H54 (cell line): ENCODE measurements at places on chromosomes 12 and 14.

- DNase-seq: no peak
Observed at GRCh38 chr12:106096376-106096775, 42.4 kb downstream of the NUAK1 start.

- no peak for DNase-seq
Observed at GRCh38 chr12:4416276-4416675, 29.3 kb downstream of the FGF6 start.

DNA sequence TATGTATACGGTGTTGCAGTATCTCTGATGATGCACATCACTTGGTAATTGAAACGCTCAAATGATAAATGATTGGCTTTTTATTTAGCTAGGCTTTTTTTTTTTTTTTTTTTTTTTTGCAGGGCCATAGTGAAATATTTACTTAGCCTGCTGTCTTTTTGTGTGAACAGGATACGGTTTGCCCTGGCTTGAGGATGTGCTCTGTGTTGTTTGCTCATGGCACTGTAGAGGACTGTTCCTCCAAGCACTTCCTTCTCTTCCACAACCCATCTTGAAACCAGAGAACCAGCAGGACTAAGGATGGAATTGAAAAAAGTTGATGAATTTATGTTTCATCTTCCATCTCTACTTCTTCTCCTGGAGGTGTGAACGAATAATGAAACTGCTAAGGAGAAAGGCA, 15.5 kb upstream of the SSPN start:
- DNase-seq: no peak

DNA sequence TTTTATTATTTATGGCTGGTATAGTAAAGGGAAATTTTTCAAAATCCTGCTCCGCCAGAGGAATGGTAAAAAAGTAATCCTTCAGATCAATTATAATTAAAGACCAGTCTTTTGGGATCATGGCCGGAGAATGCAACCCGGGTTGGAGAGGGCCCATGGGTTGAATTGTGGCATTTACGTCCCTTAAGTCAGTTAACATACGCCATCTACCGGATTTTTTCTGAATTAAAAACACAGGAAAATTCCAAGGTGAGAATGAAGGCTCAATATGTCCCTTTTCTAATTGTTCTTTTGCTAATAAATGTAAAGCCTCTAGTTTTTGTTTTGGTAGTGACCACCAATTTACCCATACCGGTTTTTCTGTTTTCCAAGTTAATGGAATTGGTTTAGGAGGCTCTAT, 602.8 kb downstream of the ALG10 start:
- DNase-seq: no peak

GRCh38 chr14:49218436-49219092, 367.6 kb downstream of the RPS29 start:
- DNase-seq: no peak

GRCh38 chr12:91811481-91812287, 334.0 kb downstream of the BTG1 start:
- DNase-seq: peak; percentile 2

- no peak for DNase-seq
Observed at GRCh38 chr12:87311206-87311605, 718.0 kb downstream of the C12orf50 start.

GRCh38 chr12:123998344-123998990, 25.5 kb downstream of the ZNF664 start:
- DNase-seq: no peak

GRCh38 chr12:47079468-47079980, at the start of the genes AMIGO2 and PCED1B:
Gene AMIGO2 (minus strand): TSS chr12:47079959. CDS start chr12:47079002, 957 bp downstream.
Gene PCED1B (plus strand): TSS chr12:47079621. CDS start chr12:47235064, 155,443 bp downstream.
- DNase-seq: no peak

DNA sequence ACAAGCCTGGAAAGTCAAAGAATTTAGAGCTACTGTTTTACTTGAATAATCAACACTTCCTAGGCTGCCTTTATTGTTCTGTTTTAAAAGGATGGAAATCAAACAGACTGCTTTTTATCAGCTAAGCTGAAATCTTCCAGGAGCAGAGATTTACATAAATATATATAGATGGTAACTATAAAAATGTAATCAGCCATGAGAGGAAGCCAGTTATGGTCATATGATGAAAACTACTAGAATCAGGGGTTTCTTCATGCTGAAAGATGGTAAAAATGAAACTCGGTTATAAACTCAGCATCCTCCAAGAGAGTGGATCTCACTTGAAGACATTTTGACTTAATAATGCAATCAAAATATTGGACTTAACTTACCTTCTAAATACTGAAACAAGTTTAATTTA, 413.0 kb downstream of the GXYLT1 start:
- DNase-seq: no peak

DNA sequence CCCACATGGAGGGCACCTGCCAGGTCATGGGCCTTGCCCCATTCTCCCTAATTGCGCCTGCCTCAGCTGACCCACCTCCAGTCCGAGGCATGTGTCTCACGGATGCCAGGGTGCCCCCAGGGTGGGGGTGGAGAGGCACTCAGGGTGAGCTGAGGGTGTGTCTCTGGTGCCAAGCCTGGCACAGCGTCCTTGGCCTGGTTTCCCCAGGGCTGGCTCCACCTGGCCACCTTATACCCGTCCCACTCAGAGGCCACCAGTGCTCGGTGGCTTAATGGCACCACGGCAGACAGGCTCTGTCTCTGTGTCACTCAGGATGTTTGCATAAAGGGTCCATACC, 33.6 kb upstream of the TDRD9 start:
- no peak for DNase-seq

- no peak for DNase-seq
Observed at GRCh38 chr12:41930866-41931437, 213.7 kb downstream of the GXYLT1 start.

DNA sequence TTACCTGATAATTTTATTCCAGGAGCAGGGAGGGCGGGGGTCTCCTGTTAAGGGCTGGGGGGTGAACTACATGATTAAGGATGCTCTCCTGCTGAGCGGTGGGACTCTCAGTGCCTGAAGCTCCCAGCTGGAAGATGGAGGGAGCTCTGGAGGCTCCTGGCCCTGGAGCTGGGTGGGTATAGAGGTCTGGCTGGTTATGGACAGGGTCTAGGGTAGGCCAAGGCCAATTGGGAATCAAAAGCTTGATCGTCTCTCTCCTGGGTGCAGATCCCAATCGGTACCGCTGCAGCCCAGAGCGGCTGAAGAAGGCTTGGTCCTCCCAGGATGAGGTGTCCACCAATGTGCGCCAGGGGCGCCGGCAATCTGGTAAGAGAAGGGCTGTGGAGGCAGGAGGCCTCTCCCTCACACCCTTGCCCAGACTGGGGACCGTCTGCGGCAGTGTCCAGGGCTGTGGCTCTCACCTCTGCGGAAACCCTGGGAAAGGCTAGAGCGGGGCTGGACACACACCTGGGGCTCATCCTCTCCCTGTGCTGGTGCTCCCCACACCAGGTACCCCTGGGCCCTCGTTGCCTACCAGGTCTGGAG, 28.4 kb downstream of the PLEKHG3 start:
- DNase-seq: no peak

DNA sequence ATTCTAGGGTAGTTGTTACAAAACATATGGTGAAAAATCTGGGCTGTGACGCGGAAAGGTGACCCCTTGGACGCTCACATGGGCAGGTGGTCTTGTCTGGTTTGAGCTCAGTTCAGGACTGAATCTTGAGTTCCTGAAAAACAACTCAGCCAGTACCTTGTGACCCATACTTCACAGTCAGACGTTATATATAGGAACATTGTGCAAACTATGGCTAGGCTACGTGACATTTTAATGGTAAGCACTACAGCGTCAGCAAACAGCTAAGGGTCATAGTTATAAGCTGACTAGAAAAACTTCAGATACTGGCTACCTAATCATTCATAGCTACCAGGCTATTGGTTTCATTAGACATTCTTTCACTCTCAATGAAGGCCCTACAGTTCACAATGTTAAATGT, 14.8 kb upstream of the EDDM3A start:
- no peak for DNase-seq

DNA sequence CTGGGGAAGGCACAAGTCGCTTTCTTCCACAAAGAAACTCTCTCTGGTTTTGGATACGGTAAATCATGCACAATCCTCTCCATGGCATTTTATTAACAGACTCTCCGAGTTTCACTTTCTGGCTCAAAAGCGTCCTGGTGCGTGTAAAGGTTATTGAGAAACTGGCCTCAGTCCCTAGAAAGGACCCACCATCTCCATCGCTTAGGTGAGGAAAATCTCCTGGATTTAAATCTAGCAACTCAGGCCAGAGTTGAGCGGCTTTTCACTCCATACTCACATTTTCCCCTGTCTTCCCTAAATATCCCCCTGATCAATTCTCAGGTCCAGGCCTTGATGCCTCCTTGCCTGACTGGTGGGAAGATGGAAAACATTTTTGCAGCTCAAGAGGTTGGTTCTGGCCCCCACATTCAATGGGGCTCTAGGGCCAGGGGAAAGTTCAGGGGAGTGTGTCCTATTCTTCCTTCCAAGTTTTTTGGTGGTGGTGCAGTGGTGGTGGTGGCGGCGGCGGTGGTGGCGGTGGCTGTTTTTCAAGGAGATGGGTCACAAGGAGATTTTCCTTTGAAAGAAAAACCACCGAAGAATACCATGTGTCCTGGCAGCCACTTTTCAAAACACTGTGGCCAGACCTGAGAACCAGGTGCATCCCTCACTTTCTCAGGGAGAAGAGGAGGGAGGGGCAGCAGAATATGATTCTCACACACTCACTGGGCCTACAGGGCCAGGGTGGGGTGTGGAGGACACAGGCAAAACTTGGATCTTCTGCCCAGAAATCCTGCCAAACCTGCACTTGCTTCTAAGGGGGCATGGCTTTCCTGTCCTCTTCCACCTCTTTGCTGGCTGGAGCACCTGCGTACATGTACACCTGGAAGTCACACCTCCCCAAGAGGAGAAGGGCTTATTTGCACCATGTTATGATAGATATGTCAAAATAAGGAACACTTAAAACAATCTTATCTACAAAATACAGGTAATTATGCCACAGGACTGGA, 46.7 kb upstream of the PNMA1 start:
- DNase-seq: no peak

GRCh38 chr12:46461907-46462640, 89.5 kb upstream of the SLC38A2 start:
- DNase-seq: no peak

- DNase-seq: peak; percentile 28
Observed at GRCh38 chr12:18998343-18999261, 130.9 kb upstream of the PLEKHA5 start.

DNA sequence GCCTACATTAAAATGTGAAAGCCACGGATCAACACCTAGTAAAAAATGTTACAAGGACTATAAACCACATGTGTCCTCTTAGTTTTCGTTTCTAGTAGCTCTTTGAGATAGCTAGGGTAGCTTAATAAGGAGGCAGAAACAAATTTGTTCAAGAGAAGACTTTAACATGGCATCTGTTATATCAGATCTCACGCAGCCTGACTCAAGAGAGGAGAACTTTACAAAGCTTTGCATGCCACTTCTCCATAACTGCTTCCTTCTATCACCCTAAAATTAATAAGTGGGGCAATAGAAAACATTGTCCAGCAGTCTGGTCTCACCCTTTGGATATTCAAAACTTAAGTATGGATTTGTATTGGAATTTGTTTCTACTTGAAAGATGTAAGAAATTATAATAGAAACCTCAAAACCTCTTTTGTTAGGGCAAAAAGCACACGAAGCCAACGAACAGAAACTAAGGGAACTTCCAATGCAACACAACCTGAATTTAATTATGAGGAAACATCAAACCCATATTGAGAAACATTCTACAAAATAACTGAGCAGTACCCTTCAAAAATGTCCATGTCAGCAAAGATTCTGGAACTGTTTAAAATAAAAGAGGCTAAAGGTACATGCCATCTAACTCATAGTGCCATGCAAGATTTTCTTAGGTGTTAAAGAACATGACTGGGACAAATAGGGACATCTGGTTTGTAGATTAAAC, 194.8 kb downstream of the LRIG3 start:
- DNase-seq: no peak

GRCh38 chr12:179131-179884, 34.6 kb downstream of the SLC6A12 start:
- DNase-seq: no peak

DNA sequence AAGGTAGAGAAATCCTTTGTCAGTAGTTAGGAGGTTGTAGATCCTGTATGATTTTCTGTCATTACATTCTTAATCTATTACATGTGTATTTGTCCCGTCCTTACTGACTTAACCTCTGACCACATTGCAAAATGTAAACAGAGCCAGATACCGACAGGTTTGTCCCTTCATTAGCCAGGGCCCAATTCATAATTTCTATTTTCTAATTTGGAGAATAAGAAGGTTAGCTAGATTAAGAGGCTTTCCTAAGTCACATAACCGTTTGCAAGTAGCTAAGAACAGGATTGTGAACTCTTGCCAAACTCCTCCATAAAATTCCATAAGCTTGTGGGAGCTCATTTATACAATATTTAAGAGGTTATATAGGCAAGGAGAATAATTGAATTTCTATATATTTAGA, 352.6 kb downstream of the RAD51B start:
- DNase-seq: no peak

DNA sequence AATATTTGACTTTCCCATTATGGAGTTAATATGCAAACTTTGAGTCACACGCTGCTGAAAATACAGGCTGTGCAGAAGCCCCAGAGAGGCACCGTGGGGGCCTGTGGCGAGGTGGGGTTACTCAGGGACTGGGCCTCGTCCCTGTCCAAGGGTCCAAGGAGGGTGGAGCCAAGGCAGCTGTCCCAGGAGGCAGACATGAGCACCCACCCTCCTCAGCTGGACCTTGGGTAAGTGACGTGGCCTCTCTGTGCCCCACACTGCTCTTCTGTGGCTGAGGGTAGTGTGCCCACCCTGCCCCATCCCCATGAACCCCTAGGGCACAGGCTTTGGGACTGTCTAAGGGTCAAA, 39.4 kb downstream of the FAM222A start:
- no peak for DNase-seq

DNA sequence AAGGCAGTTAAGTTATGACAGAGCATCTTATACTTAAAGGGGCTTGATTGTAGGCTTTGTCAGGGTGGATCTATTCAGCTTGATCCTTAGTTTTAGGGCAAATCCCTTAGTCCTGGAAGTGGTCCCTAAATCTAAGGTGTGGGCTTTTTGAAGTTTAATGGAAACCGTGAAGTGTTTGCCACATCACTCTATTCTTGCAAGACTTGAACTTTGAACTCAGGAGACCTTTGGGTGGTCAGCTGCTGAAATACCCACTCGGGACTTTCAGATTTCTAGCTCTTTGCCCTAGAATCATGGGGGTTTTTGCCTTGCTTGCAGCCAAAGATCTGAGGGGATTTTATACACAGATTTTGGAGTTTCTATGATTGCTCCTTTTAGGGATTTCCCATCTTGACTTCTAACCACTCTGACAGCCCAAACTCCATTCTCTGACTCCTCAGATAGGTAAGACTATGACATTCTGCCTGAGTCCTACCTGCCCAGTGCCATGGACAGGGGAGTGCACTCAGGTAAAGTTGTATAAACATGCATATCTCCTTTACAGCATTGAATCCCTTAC, 39.9 kb downstream of the SNAPC1 start:
- DNase-seq: no peak

GRCh38 chr14:67609642-67610310, 9.7 kb upstream of the PIGH start:
- DNase-seq: no peak
